ENCODE measurements at places on chromosomes 12 and 14. TPM values are rescaled to one million over a fixed set of nuclear protein-coding genes. Genes with fewer than 3 reads are reported as not detected.

The CCDC197 gene
- polyA plus RNA-seq = not detected

The PROX2 gene
- 0.18 TPM for polyA plus RNA-seq

The LMO3 gene
- 71.5 TPM for polyA plus RNA-seq

The LMNTD1 gene
- not detected for polyA plus RNA-seq

The TGFB3 gene
- polyA plus RNA-seq = 1.8 TPM

The NPFF gene
- not detected for polyA plus RNA-seq

The SLC25A21 gene
- polyA plus RNA-seq = 1.5 TPM

The KRT4 gene
- polyA plus RNA-seq = not detected

The RTN1 gene
- 1,256 TPM for polyA plus RNA-seq

The USP44 gene
- 2.6 TPM for polyA plus RNA-seq

The SMCO2 gene
- polyA plus RNA-seq = not detected

The ACACB gene
- polyA plus RNA-seq = 2.9 TPM

The HOXC6 gene
- polyA plus RNA-seq = not detected

The DEPDC4 gene
- polyA plus RNA-seq = 11.4 TPM

The MANSC1 gene
- polyA plus RNA-seq = 35.7 TPM

The C12orf60 gene
- 9.4 TPM for polyA plus RNA-seq
